AG20443 (cell line): ENCODE measurements at places on chromosomes 11 and 22.

DNA sequence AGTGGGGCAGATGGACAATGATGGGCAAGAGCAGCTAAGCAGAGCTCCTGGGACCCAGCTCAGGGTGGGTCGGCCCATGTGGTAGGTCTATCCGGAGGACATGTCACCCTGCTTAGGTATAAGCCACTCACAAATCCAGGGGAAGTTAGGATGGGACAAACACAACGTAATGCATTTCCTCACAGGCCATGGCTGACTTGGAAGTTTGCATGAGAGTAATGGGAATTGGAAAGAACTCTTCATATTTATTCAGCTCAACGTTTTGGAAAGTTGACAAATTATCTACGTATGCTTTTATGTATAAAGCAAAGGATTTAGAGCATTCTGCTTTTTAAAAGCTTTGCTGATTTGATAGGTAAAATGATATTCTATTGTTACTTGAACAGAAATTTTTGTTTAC, 74.9 kb downstream of the SMCO4 start:
- peak; percentile 4 for DNase-seq

GRCh38 chr22:40602231-40602630, 34.3 kb downstream of the MRTFA start:
- peak; percentile 21 for DNase-seq

- no peak for DNase-seq
These were observed 4.1 kb upstream of the SLC25A1 start for GRCh38 chr22:19182472-19183157.

- DNase-seq, result peak; percentile 35
These were observed 9.8 kb downstream of the CD82 start for GRCh38 chr11:44575288-44575672.

DNA sequence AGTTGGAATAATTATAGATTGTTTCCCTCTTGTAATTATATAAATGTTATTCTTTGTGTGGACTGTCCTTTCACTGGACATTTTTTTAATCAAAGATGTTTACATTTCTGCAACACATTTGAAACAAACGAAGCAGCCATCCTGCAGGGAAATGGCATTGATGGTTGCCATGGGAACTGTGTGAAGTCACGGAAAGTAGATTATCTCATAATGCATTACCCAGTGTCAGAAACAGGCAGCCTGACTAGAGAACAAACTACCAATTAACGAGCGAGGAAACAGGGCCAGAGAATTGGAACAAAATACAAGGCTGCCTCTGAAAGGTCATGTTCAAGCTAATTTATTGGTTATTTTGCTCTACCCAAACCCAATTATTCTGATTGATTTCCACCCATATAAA, 96.9 kb upstream of the LARGE1 start:
- no peak for DNase-seq

DNA sequence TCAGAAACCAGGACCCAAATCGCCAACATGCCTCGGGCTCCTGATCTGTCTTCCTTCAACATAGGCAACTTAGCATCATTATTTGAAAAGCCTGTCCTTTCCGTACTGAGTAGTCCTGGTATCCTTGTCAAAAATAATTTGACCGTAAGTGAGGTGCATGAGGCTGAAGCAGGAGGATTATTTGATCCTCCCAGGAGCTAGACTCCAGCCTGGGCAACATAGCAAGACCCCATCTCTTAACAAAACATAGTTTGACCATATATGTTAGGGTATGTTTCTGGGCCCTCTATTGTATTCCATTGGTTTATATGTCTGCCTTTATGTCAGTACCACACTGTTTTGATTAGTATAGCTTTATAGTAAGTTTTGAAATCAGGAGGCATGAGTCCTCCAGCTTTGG, 112.5 kb downstream of the MICAL3 start:
- DNase-seq, result no peak

- DNase-seq, result no peak
These were observed 29.6 kb downstream of the DHCR7 start for GRCh38 chr11:71418643-71419042.

GRCh38 chr11:133949129-133949528, 7.6 kb downstream of the IGSF9B start:
- no peak for DNase-seq

- DNase-seq, result no peak
These were observed 137.8 kb downstream of the KIRREL3 start for GRCh38 chr11:126862664-126863243.
